Daoy (cell line): ENCODE measurements at places on chromosomes 7 and 10. TPM values are rescaled to one million over a fixed set of nuclear protein-coding genes. Genes with fewer than 3 reads are reported as not detected.

DNAJC12 gene
- 3.2 and 3.4 TPM in 2 replicates for total RNA-seq

IFIT2 gene
- total RNA-seq, result 7.1 and 8.5 TPM in 2 replicates

TMEM213 gene
- not detected in 2 replicates for total RNA-seq

OGDHL gene
- 1.5 and 3.4 TPM in 2 replicates for total RNA-seq

ITPRID1 gene
- not detected in 2 replicates for total RNA-seq

CROT gene
- total RNA-seq, result 8.7 and 10.2 TPM in 2 replicates

ESYT2 gene
- 60.4 and 66.3 TPM in 2 replicates for total RNA-seq

ITIH5 gene
- 0.06 TPM in 1 of 2 replicates, not detected in the other for total RNA-seq

TBX20 gene
- 1.9 and 7.6 TPM in 2 replicates for total RNA-seq
